Left renal cortex interstitium (tissue), 4 donors: ENCODE measurements at places on chromosomes 3 and 15. TPM values are rescaled to one million over a fixed set of nuclear protein-coding genes. Genes with fewer than 3 reads are reported as not detected.

OCA2 gene
- polyA plus RNA-seq, result 8.5 TPM

STRC gene
- 0.21 TPM for polyA plus RNA-seq

EIF4G1 gene
- 204 TPM for polyA plus RNA-seq

EIF3J gene
- 131 TPM for polyA plus RNA-seq

TMEM207 gene
- 15.4 TPM for polyA plus RNA-seq

TJP1 gene
- polyA plus RNA-seq, result 189 TPM

SLC24A1 gene
- polyA plus RNA-seq, result 18.5 TPM

- no peak for DNase-seq
These were observed 32.4 kb upstream of the ALDH1A3 start for GRCh38 chr15:100847194-100847593.

- DNase-seq, result no peak
These were observed at the start of gene SEMA7A for GRCh38 chr15:74433592-74434262. Gene SEMA7A, minus strand, starts transcription at chr15:74433958. Its CDS starts 40 bp downstream, at chr15:74433918.

- no peak for DNase-seq
These were observed 304.7 kb downstream of the SUCLG2 start for GRCh38 chr3:67349551-67350174.

GRCh38 chr3:48847504-48848423 is at the start of gene PRKAR2A:
Gene PRKAR2A, minus strand, starts transcription at chr3:48847874. Its CDS starts 278 bp downstream, at chr3:48847596.
- peak; percentile 76 for DNase-seq

DNA sequence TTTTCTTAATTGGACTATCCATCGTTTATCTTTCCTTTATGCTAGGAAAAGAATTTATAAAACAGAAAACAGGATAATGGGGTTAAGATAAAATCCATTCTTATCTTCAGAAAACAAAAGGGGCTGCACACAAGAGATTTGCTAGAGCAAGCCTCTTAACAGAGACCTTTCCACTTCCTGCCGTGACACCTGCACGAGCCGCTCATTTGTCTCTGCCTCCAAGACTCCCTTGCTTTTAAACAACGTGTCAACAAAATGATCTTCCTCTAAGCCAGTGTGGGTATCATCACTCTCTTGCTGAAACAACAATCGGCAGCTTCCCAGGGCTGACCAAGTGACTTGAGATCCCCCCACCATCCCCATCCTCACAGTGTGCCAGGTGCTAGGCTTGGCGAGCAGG is 33.1 kb downstream of the GABRB3 start:
- no peak for DNase-seq

- DNase-seq, result no peak
These were observed 27.6 kb downstream of the PLXNB1 start for GRCh38 chr3:48402281-48402732.

DNA sequence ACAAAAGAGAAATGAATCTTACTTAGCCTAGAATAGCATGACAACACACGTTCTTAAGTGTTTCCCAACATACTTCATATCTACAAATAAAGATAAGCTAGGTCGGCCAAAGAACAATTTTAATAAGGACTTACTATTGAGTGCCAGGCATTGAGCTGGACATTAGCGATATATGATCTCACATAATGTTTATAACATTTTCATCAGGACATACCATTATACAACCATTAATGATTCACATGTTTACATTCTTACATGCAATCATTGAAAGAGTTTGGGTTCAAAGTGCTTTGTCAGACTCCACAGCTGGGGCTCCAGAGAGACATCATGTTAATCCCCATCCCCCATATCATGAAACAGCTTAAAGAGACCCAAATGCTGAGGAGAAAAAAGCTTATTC is 189.0 kb downstream of the STT3B start:
- no peak for DNase-seq

DNA sequence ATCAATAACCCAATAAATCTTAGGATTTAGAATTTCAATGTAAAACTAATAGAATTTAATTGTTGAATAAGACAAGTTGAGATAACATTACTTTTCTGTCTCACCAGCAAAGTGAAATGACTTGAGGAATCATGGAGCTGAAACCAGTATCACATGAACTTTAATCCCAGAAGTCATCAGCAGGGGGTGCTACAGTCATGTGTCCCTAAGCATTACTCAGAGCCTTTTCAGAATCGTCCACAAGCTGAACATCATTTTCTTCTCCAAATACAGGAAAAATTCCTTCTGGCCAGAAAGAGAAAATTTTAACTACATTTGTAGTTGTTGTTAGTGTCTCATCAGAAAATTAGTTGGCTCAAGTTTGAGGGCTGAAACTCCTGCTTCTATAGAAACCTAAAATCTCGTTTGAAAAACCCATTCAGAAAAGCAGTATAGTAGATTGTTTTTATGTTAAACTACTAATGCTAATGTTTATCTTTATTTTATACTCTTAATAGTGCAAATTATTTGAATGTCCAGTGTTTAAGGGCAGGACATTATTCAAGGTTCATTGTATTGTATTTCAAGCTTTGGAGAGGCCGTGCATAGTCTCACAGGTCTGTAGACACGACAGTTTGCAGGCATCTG is 384.1 kb downstream of the PLOD2 start:
- DNase-seq, result no peak

GRCh38 chr15:50137893-50138292 is 18.9 kb upstream of the ATP8B4 start:
- DNase-seq, result no peak

- no peak for DNase-seq
These were observed 3.9 kb upstream of the ACTL6A start for GRCh38 chr3:179558742-179559364.

DNA sequence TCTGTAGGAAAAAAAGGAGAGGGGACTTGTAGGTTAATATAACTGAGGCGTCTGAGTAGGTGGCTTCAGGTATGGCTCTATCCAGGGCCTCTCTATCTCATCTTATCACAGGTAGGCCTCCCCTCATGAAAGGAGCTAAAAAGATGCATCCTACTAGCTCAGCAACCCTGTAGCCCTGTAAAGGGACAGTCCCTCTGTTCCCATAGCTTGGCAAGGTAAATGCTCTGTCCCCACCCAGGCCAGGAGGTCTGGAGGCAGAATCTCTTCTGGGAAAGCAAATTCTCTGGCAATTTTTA is 135.2 kb downstream of the CHSY1 start:
- no peak for DNase-seq

DNA sequence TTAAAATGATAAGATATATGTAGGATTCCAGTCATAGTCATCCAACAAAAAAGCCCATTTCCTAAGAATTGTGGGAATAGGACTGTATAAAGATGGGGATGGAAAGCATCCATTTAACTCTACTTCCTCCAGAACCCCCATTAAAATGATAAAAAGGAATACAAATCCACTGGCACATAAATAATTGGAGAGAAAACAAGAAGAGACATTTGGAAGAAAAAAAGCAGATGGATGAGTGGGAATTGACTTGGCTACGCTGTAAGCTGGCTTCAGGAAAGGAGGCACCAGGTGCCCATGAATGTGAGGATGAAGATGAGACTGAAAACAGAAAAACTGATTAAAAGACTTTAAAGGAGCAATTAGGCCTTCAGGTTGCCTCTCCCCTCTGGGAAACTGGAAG is 91.8 kb downstream of the ST8SIA2 start:
- no peak for DNase-seq

DNA sequence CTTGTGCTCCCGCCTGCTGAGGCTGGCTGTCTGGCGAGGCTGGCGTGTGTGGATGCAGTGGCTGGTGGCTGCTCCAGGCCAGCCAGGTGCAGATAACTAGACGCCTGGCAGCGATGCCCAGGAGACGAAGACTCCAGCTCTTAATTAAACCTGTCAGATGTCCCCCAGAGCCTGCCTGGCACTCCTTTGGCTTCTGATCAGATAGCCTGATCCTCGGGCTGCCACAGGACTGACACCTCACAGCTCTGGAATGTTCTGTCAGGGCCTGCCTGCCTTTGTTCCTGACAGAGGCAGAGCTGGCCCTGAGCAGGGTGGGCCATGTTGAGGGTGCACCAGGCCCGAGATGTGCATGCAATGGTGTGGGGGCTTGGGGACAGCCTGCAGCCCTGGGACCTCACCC is 36.5 kb downstream of the PLXNA1 start:
- no peak for DNase-seq

DNA sequence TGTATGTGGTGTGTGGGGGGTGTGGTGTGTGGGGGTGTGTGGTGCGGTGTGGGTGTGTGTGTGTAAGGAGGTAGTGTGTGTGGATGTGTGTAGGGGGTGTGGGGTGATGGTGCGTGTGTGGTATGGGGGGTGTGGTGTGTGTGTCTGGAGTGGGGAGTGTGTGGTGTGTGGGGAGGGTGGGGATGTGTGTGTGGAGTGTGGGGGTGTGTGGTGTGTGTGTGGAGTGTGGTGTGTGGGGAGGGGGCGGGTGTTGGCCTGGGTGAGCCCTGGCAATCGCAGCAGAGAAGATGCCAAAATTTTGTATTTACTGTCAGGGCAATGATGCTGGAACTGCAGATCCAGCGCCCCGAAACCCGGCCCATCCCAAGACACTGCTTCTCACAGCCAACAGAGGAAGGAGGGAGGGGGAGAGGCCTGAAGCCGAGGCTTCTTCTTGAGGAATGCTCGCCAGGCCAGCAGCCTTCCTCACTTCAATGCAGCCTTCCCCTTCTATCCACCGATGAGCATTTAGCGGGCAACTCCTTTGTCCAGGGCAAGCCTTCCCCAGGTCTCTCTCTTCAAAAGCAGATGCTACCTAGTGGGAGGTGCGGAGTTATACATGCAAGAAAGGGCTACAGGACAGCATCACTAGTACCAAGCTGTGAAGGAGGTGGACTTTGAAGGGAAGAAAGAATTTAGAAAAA is 11.9 kb upstream of the SRP14 start:
- no peak for DNase-seq

GRCh38 chr15:59138243-59138642 is 33.3 kb downstream of the CCNB2 start:
- DNase-seq, result no peak

DNA sequence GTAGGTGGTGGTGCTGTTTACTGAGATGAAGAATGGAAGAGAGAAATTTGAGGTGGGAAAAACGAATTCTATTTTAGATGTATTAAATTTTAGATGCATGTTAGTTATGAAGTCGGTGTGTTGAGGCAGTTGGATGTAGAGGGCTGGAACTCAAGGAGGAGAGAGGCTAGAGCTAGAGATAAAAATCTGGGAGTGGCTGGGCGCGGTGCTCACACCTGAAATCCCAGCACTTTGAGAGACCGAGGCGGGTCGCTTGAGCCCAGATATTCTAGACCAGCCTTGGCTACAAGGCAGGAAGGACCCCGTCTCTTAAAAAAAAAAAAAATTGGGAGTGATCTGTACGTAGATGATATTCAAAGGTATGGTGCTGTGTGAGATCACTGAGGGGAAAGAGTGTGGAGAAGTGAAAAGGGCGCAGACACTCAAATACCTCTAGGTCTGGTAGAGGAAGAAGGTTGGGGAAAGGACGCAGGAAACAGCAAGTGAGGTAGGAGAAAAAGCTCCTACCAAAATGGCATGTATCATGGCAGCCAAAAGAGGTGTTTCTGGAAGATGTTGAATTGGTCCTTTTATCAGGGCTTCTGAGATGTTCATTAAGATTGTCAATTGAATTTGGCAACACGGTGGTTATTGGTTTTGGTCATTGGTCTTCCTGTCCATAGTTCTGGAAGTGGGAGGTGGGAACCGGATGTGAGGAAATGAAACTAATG is 1.8 kb downstream of the YEATS2 start:
- DNase-seq, result no peak

DNA sequence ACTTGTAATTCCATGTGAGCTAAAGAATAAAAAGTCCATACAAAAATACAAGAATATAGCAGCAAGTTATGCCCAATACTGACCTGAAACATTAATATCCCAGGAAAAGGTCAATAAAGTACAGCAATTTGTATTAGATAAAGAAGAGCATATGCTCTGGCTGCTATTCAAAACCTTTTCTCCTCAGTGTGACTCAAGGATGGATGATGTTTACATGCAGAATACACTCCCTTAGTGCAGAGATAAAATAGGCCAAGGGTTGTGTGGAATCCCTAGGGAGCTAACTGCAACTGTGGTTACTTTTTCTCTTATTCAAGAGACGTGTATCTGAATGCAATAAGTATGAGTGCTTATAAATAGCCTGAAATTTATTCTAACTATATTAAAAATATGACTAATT is 78.7 kb downstream of the SLC9A9 start:
- DNase-seq, result no peak
